ENCODE measurements at places on chromosomes 13 and 19. TPM values are rescaled to one million over a fixed set of nuclear protein-coding genes. Genes with fewer than 3 reads are reported as not detected.

DNA sequence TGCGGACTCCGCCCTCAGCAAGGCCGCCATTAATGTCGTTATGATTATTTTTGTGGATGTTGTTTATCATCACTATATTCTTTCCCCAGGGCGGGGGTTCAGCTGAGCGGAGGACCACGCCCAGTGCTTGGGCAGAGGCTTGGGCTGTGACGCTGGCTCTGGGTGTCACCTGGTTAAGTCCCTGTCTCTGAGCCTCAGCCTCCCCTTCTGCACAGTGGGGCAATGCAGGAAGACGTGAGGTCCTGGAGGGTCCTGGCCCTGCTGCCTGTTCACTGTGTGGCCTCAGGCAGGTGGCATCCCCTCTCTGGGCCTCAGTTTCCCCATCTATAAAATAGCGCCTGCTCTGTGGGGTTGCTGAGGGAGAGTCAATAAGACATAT is 32.5 kb downstream of the NFIC start:
- no peak for DNase-seq

- DNase-seq = peak; percentile 58
Measured at GRCh38 chr13:79541426-79542049, 60.6 kb downstream of the NDFIP2 start.

- DNase-seq = no peak
Measured at GRCh38 chr13:111399776-111400538, 79.5 kb downstream of the TEX29 start.

DNA sequence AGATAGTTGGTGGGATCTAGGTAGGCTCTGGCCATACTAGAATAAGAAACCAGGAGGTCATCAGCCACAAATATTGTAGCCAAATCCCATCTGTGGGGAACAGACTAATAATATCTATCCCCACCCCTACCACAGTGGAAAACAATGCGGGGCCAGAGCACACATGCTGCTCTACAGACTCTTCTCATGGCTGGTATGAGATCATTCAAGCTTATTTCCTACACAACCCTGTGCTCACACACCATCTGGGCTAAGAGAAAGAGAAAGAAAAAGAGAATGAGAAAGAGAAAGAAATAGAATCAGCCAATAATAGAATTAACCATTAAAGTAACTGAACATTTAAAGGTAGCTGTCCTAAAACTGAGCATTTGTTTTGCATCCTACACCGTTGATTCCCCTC is 1268.4 kb upstream of the SPRY2 start:
- DNase-seq = no peak

DNA sequence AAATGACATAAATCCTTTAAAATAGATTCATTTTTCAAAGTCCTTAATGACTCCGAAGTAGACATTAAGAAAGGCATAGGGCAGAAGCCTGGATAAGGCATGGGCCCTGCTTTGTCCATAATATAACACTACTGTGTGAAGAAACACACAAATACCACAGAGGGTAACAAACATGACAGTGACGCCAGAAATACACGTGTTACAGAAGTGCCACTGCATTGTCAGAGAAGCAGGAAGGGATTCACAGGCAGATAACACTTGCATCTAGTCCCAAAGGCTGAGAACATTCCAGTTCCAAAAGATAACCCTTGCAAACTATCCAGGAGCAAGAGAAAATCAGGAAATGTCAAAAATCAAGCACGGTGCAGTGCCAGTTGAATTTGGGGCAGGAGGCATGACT is 633.2 kb downstream of the LIG4 start:
- no peak for DNase-seq

GRCh38 chr19:37964109-37964508 is 57.1 kb downstream of the SIPA1L3 start:
- DNase-seq = peak; percentile 63

- DNase-seq = peak; percentile 22
Measured at GRCh38 chr19:9885077-9885552, 50.0 kb downstream of the PIN1 start.

DNA sequence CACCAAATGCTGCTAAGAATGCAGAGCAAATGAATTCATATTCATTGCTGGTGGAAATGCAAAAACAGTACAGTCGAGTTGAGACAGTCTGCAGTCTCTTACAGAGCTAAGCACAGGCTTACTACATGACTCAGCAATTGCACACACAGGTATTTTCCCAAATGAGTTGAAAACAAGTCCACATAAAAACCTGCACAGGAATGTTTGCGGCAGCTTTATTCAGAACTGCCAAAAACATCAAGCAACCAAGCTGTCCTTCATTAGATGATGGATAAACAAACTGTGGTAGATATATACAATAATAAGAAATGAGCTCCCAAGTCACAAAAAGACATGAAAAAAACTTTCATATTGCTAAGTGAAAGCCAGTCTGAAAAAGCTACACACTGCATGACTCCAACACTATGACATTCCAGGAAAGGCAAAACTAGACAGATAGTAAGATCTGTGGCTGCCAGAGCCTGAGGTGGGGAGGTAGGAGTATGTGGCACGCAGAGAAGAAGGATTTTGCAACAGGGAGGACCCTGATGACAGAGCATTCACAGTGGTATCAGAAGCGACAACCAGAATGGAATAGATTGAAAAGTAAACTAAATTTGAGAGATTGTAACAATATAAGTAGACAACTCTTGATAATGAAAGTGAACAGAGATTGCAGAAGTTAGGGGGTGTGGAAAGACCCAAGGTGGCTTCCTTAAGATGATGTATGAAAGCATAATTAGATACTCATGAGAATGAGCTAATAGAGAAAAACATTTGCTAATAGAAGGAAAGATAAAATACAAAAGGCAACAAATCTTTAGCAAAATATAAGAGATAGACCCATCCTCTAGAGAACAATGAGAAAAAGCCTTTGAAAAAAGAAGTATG is 52.7 kb downstream of the TSC22D1 start:
- DNase-seq = peak; percentile 81

GRCh38 chr13:113997845-113998751 is 24.2 kb upstream of the C13orf46 start:
- DNase-seq = no peak

GRCh38 chr13:112967686-112968379 is 1.2 kb upstream of the MCF2L start:
- DNase-seq = no peak

GRCh38 chr19:897442-898039 is 4.3 kb downstream of the RNU6-9 start:
- no peak for DNase-seq

- DNase-seq = peak; percentile 47
Measured at GRCh38 chr19:13952931-13953531, 722 bp downstream of the DCAF15 start.

DNA sequence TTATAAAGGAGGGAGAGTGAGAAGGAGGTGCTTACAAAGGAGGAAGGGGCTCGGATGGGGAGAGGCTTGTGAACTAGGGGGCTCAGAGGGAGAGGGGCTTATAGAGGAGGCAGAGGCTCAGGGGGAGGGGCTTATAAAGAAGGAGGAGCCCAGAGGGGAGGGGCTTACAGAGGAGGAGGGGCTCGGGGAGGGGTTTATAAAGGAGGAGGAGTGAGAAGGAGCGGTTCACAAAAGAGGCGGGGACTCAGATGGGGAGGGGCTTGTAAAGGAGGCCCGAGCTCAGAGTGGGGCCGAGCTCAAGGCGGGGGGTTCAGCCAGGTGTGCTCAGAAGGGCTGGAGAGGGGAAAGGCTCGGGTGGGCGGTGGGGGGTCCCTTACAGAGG is 500 bp downstream of the SMIM24 start:
- no peak for DNase-seq

- no peak for DNase-seq
Measured at GRCh38 chr19:16117594-16118033, 5.9 kb downstream of the RAB8A start.

DNA sequence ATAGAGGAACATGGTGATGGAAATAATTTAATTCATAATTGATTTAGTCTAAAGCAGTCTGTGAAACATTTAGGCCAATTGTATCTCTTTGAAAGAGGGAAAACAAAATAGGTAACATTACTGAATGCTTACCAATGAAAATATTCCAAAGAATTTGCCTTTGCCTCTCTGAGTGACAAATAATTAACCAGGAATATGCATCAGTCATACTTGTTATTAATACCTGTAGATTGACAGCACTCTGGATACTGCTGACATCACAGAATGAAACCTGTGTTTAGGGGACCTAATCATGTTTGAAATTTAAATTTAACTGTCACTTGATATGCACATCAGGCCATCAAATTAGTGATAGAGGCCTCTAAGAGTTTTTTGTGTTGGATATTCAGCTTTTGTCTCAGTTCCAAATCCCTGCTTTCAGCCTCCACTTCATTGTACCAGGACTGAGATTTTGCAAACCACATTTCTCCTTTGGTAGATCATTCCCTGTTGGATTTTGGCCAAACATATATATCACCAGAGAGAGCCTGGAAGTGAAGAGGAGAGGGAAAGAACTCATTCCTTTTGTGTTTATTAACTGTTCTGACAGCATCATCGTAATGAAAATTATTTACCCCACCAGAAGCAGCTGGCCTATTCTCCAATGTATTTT is 64.8 kb upstream of the KLHL1 start:
- no peak for DNase-seq

DNA sequence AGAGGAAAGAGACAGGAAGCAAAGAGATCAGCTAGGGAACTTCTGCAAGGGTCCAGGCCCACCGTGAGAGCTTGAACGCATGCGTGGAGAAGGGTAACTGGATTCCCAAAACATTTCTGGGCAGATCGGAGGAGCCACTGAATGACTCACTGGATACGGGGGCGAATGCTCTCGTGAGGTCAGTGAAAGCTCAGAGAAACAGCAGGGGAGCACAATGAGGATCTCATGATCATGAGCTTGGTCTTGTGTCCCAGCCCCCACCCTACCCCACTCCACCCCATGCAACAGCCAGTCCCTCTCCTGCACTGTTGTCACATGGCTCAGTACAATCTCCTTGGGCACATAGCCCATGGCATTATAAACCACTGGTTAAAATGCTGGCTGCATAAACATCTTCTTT is 40.6 kb downstream of the DCLK1 start:
- no peak for DNase-seq

DNA sequence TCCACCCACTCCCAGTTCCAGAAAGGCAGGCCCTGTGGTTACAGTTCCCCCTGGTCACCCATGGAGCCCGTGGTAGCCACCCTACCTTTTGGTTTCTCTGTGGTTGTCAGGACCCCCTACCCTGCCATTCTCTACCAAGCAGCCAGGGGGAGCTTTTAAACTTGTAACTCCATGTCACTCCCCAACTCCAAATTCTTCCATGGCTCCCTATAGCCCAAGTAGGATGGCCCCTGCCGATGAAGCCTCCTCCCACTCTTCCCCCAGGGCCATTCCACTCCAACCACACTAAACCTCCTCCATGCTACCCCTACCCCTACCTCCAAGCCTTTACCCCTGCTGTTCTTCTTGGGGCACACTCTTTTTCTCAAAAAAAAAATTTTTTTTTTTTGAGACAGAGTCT is 2.2 kb downstream of the S1PR2 start:
- DNase-seq = peak; percentile 40

DNA sequence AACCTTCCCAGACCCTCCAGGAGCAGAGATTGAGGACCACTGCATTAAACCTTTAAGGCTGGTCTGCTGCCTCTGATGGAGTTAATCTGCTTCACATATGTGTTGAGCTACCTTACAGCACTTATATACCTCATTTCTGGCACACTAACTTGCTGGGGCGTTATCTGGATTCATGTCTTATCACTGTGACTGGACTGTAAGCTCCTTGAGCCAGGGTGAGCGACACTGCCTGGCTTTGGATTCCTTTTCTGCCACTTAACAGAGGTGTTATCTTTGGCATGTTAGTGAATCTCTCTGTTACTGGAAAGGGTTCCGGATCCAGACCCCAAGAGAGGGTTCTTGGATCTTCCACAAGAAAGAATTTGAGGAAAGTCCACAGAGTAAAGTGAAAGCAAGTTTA is 69.8 kb upstream of the RGCC start:
- DNase-seq = no peak

DNA sequence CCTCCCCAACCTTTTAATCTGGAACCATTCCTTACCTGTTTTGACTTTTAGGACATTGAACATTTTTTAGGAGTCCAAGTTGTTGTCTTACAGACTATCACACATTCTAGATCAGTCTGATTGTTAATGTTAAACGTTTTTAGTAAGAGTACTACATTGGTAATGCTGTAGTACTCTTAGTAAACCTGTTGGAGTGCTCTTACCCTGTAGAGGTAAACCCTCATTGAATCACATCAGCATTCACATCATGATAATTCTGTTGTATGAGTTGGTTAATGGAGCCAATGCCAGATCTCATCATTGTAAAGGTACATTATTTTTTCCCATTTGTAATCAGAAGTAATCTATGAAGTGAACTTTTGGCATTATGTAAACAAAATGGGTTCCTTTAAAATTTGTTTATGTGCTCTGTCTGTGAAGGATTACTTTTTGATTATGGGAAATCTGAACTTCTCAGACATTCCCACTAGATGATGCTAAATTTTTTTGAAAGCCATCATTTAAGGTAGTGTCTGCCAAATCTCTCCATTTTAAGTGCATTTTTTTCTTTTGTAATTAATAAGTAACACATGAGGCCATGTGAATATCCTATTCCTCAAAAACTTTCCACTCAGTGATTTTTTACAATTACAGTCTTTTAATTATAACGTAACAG is 55.2 kb downstream of the VWA8 start:
- peak; percentile 49 for DNase-seq

DNA sequence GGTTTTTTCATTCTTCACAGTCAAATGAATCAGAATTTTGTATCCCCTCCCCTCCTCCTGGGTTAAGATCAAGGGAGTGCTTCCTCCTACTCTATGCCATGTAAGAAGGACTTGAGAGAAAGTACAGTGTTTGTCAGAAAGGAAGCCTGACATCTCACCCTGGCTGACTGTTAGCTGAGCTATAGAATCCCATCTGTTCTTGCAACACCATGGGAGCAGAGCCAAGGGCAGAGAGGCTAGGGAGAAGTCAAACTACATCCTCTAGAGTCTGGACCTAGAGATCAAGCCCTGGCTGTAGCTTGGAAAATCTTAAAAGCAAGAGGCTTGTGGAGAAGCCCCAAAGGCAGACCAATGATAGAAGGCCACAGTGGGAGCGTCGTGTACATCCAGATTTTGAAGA is 145.9 kb downstream of the OLFM4 start:
- no peak for DNase-seq

- DNase-seq = no peak
Measured at GRCh38 chr13:20980430-20980829, 77.9 kb upstream of the XPO4 start.

GRCh38 chr13:107866941-107867623 is 348.3 kb downstream of the LIG4 start:
- DNase-seq = no peak

DNA sequence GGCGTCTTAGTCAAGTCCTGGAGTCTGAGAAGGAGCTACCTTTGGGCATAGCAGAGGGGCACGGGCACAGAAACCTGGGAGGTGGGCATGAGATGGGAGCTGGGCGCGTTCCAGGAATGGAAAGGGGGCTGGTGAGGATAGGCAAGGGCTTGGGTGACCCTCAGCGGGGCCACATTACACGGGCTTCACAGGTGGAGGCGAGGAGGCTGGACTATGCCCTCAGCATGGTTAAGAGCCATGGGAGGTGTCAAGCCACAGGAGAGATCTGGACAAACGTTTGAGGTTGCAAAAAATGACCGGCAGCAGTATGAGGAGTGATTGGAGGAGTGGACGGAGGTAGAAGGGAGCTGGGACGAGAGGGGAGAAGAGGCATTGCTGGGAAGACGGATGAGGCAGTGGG is 21.5 kb downstream of the NECTIN2 start:
- DNase-seq = no peak

Gene IGFL2
- not detected for total RNA-seq

Gene SRRM5
- 0.05 TPM for total RNA-seq

Gene CEBPG
- total RNA-seq = 14.8 TPM

Gene PPM1N
- 0.64 TPM for total RNA-seq

Gene FFAR1
- not detected for total RNA-seq

Gene APOE
- 1.6 TPM for total RNA-seq

Gene KANK2
- total RNA-seq = 131 TPM

Gene ZNF491
- 0.64 TPM for total RNA-seq

Measured in M059J (cell line).